ENCODE measurements at places on chromosomes 2 and 18. TPM values are rescaled to one million over a fixed set of nuclear protein-coding genes. Genes with fewer than 3 reads are reported as not detected.
A peak's percentile ranks its signal among the peaks of the same experiment; 100 is the strongest.

DNA sequence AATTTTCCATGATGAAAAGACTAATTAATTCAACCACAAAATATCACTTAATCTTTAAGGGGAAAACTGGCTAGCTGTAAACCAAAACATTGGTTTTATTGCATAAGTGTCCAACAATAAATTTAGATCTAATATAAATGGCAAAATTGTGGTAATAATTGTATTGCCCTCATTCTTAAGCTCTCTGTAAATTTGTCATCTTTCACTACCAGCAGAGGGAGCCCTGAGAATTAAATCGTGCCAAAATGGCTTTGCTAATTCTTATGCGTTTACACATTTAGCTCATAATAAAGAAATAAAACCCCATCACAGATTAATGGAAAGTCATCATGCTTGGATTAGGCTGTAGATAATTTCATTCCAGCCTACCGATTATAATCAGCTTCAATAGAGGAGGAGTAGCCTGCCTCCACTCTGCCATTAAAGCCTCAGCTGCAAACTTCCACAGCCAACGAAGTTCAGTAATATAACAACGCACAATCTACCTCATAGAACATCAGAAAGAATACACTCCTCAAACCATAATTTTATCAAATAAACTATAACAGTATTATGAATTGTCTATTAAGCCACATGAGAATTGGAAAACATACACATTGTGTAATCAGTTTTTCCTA is 70.0 kb upstream of the ATP5MC3 start:
- peaks cover 6% of the 10 kb centered on the region for H3K36me3 ChIP-seq
- H3K4me1 ChIP-seq, result 0 out of 2 replicates have a peak, but pooled peaks cover 2% of the 10 kb centered on the region
- DNase-seq, result no peak
- no peak overlapping the region for H3K4me3 ChIP-seq

DNA sequence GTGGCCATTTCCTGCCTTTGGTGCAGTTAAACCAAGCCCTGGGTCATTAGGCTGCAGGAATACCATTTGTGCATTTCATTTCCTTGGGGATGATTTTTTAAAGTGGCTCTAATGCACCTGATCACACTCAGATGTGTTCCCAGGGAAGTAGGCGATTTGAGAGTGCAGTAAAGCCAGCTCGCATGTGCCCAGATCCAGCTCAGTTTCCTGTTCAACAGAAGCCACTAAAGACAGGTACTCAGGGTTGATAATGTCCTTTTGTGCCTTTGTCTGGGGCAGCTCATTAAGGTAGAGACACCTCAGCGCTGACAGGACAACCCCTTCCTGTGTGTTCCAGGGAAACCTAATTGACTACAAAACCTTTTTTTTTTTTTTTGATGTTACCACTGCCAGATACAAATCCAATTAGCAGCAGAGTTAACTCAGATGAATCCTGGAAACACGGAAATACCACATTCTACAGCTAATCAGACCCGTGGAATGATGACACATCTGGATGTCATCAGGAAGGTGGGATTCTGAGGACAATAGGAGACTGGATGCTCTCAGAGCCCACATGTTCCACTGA is 15.2 kb upstream of the CHRNA1 start:
- no peaks in the 10 kb centered on the region for H3K27me3 ChIP-seq
- DNase-seq, result no peak
- H3K27ac ChIP-seq, result no peak overlapping the region

Gene ONECUT2
- total RNA-seq, result 0.87 TPM

GRCh38 chr2:127464470-127465257 is 46.4 kb downstream of the PROC start:
- no peaks in the 10 kb centered on the region for H3K27me3 ChIP-seq
- DNase-seq, result no peak
- H3K4me1 ChIP-seq, result peaks cover 29% of the 10 kb centered on the region
- H3K27ac ChIP-seq, result peak overlapping the region; percentile 83
- no peak overlapping the region for H3K4me3 ChIP-seq

GRCh38 chr2:8549273-8549922 is 132.5 kb upstream of the ID2 start:
- no peak overlapping the region for H3K4me3 ChIP-seq
- H3K27me3 ChIP-seq, result no peaks in the 10 kb centered on the region
- DNase-seq, result no peak
- H3K27ac ChIP-seq, result no peak overlapping the region
- H3K4me1 ChIP-seq, result peaks cover 9% of the 10 kb centered on the region

DNA sequence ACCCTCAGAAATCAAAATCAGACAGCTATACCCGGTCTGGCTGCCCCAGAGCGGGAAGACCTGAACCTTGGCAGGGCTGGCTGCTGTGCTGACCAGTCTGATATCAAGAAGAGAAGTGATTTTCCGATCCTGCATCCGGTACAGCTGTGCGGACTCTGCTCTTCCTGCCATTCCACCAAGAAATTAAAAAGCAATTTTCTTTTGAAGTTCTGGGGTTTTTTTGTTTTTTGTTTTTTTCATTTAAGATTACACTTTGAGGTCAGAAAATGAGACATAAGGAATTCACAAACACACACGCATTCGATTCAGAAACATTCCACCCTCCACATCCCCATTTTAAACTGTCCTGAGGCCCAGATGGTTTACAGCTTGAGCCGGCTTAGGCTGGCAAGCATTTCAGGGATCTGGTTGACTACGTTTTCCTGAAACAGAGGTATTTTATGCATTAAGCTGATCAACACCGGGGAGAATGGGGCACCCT is 156.5 kb downstream of the COL6A3 start:
- H3K27me3 ChIP-seq, result no peaks in the 10 kb centered on the region
- no peaks in the 10 kb centered on the region for H3K36me3 ChIP-seq
- no peak overlapping the region for H3K4me3 ChIP-seq
- H3K27ac ChIP-seq, result no peak overlapping the region
- no peak for DNase-seq
- H3K4me1 ChIP-seq, result peaks cover 10% of the 10 kb centered on the region

- peaks cover 38% of the 10 kb centered on the region for H3K4me1 ChIP-seq
- peaks cover 20% of the 10 kb centered on the region for H3K36me3 ChIP-seq
- H3K27me3 ChIP-seq, result no peaks in the 10 kb centered on the region
- H3K27ac ChIP-seq, result no peak overlapping the region
- no peak for DNase-seq
Observed at GRCh38 chr2:119810049-119810630, 50.4 kb downstream of the PTPN4 start.
